ENCODE measurements at places on chromosomes 7 and 10.

GRCh38 chr7:69062020-69062765 lies 536.1 kb upstream of the AUTS2 start:
- no peak for DNase-seq

DNA sequence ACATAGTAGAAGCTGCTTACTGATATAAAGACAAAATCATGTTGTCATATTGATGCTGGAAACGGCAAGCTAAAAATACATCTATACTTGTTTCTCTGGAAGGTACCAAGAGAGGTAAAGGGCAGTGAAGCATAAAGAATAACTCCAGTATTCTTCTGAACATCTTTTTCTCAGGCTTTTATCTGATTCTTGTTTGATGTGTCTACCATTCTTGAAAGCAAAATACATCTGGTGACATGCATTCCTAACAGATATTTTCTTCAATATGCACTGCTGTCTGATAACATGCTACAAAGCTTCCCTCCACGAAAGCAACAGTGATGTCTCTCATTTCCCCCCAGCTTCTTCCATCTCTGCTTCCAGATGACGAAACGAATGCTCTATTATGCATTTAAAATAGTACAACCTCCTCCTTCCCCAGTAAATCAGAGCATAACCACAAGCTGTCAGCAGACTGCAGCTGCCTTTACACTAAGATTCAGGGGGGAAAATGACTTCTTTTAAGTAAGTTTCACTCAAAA lies 100.8 kb downstream of the ARHGAP21 start:
- DNase-seq = no peak

- no peak for DNase-seq
Measured at GRCh38 chr7:125877246-125877645, 947.6 kb upstream of the POT1 start.

DNA sequence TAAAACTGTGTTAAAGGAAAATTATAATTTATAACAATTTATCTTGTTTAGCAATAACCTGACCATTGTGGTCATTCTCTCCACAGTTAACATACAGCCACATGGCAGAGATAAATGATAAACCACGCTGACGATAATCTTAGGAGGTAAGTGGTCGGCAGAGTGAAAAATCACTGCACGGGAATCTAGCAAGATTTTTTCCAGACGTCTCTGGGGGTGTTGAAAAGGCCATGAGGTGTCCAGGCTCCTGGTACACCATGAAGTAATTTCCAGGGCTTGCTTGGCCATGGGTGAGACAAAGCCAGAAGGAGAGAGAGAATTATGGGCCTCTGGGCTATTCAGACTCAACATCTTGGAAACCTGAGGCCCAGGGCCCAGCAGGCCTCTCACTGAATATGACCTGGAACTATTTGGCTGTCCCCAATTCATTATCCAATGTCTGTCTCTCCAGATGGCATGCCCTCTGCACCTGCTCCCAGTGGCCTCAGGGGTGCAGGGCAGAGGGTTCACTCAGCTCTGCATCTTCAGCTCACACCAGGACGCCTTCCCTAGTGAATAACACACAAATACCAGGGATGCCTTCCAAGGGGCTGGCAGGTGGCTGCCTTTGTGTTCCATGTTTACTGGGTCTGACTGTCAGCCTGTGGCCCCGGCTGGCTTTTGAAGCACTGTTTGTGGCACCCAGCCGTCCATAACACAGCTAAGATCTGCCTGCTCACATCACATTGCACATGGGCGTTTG lies 590.4 kb upstream of the PFKP start:
- DNase-seq = no peak

DNA sequence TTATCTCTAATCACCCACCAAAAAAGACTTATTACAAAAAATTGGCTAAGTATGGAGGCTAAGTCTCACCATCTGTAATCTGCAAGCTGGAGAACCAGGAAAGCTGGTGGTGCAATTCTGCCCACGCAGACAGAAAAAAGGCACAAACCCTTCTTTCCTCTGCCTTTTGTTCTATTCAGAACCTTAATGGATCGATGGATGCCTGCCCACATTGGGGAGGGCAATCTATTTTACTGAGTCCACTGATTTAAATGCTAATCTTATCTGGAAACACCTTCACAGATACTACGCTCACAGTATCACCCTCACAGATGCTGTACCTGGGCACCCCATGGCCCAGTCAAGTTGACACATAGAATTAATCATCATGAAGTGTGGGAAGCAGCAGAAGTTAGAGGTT lies 10.2 kb downstream of the IGFBP3 start:
- DNase-seq = no peak

DNA sequence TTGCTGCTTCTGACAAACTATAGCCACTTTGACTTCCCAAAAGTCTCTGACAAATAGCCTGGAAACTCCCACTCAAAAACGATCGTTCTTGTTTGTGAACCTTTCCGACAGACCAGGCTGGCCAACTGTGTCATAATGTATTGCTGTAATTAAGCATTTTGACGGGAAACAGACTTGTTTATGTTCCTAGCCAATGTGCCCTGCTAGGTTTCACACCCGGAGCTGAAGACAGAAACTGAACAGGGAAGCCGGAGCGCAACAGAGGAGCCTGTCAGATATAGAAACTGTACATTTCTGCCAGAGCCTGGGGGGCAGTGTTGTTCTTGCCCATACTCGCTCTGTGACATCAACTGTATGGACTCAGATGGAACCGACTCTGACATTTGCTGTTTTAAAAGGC lies 55.3 kb upstream of the C7orf33 start:
- DNase-seq = peak; percentile 15

- DNase-seq = no peak
Measured at GRCh38 chr10:123395906-123396305, 241.7 kb downstream of the BUB3 start.

DNA sequence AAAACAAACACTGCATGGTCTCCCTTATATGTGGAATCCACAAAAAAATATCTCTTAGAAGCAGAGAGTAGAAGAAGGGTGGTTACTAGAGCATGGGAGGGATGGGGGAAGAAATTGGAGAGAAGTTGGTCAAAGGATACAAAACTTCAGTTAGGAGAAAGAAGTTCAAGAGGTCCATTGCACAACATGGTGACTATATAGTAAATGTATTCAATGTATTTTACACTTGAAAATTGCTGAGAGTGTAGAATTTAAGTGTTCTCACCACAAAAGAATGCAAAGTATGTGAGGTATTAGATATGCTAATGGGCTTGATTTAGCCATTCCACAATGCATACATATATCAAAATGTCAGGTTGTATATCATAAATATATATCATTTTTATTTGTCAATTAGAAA lies 232.0 kb upstream of the CELF2 start:
- DNase-seq = no peak

DNA sequence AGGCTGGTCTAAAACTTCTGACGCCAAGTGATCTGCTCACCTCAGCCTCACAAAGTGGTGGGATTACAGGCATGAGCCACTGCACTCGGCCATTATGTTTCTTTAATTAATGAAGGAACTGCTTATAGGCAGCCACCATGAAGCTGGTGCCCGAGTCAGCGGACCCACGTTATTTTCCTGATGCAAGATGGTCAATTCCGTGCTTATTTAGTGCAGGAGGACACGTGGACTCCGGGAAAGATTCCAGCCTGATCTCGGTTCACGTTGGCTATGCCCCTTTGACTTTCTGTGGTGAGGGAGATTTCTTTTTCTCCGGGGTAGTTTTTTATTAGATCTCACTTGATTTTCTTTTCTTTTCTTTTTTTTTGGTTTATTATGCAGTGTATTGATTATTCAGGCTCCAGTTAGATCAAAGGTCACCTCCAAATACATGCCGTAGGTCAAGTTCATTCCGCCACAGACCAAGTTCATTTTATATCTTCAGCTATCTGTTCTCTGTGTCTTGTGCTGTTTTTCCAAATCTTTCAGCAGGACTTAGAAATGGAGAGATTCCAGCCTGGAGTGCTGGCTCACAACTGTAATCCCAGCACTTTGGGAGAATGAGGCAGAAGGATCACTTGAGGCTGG lies 8.3 kb downstream of the CAMK1D start:
- no peak for DNase-seq

DNA sequence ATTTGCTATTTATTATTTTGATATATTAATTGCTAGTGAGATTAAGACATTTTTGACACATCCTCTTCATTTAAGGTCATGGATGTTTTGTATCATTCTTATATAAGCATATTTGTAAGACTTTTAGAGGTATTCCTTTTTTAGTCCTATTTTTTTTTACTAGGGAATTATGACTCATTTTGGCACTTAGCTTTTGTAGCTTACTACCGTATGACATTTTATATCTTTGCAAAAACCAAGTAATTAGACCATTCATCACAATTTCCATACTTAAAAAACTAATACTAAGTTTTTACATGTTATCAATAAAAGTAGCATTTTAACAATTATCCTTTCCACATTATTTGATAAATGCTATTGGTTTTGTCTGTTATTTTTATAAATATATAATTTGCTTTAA lies 41.6 kb downstream of the BMPR1A start:
- DNase-seq = no peak

- peak; percentile 57 for DNase-seq
Measured at GRCh38 chr10:128035557-128035973, 90.7 kb downstream of the MKI67 start.

GRCh38 chr7:38383281-38383680 lies 109.8 kb upstream of the TARP start:
- DNase-seq = no peak

- DNase-seq = no peak
Measured at GRCh38 chr10:12556039-12556438, 206.7 kb downstream of the CAMK1D start.

GRCh38 chr10:86553213-86553612 lies 31.6 kb upstream of the WAPL start:
- DNase-seq = no peak
